Activated T-cell treated with anti-CD3 and anti-CD28 coated beads, Interleukin-2, amount 50 U/mL, for 72 hours (primary cell): ENCODE measurements at places on chromosomes 13 and 19. TPM values are rescaled to one million over a fixed set of nuclear protein-coding genes. Genes with fewer than 3 reads are reported as not detected.

The KCNC3 gene
- 8.3 TPM for total RNA-seq

The RASL11A gene
- 5.6 TPM for total RNA-seq

The PSG3 gene
- total RNA-seq, result not detected

The MAST1 gene
- total RNA-seq, result 5.8 TPM

The EMC10 gene
- 26.6 TPM for total RNA-seq

The IRS2 gene
- total RNA-seq, result 5.4 TPM

The KLK2 gene
- not detected for total RNA-seq

The PBX4 gene
- 56.8 TPM for total RNA-seq

DNA sequence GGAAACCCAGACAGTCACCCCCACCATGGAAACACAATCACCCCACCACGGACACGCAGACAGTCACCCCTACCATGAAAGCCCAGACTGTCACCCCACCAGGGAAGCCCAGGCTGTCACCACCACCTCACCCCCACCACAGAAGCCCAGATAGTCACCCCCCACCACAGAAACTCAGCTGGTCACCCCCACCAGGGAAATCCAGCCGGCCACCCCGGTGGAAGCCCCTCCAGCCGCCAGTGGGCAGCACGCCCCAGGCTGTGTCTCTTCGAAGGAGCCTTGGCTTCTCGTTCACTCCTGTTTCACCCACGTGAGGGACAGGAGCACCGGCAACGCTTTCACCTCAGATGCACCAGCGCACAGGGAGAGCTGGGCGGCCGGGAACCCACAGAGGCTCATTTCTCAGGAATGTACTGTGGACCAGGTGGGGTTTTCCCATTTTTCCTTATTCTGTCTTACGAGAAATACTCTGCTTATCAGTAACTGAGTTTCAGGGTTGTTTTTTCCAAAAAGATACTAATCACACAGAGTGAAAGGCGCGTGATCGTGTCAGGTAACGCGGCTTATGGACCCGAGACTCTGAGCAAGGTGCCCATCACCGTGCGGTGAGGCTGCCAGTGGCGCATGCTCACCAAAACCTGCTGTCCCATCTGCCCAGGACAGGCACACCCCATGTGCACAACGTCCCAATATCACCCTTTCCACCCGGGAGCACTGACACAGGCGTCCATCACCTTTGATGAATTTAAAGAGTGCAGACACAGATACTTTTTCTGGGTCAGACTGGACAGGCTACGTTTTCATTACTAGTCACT is 28.0 kb downstream of the CARS2 start:
- peak; percentile 38 for DNase-seq
- H3K27ac ChIP-seq, result no peak overlapping the region
- H3K4me1 ChIP-seq, result peaks cover 23% of the 10 kb centered on the region
- H3K4me3 ChIP-seq, result no peak overlapping the region

DNA sequence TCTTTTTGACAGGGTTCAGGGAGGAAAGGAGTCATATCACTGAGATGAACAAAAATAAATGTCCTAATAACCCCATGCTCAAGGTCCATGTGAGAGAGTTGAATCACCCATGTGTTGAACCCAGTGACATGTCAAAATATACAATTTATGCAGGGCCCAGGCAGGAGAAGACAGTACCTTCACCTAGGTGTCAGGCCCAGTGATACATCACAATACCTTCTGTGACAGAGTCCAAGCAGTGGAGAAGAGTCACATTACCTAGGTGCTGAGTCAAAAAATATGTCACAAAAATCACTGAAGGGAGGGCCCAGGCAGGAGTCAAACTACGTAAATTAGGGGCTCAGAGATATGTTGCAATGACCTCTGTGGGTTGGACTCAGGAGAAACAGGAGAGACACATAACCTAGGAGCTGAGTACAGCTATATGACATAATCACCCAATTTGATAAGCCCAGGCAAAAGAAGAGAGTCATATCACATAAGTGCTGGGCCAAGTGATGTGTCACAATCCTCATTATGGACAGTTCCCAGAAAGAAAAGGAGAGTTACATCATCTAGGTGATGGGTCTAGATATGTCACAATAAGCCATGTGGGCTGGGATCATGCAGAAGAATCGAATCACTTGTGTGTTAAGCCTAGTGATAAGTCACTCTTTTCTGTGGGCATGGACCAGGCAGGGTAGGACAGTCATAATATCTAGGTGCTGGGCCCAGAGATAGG is 13.8 kb upstream of the ZNF724 start:
- peak; percentile 31 for DNase-seq
- H3K27me3 ChIP-seq, result no peaks in the 10 kb centered on the region
- peaks cover 24% of the 10 kb centered on the region for H3K36me3 ChIP-seq

DNA sequence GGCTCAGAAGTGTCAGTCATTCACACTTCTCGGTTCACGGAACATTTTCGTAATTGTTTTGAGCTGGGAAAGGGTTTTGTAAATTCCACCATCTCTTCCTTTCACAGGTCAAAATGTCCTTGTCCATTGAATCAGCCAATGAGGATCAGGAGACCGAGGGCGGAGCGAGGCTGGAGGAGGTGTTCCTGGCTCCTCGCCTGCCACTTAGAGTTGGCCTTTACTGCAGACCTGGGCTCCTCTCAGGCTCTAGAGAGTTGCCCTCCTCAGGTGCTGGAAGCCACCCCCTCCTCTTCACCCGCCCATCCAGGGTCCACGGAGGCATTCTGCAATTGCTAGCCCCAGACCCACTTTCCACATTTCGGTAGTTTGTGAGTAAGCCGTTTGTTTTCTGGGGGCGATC is 370.4 kb downstream of the IRS2 start:
- no peak for DNase-seq
- no peak overlapping the region for H3K27ac ChIP-seq
- no peaks in the 10 kb centered on the region for H3K36me3 ChIP-seq
- H3K27me3 ChIP-seq, result no peaks in the 10 kb centered on the region
- H3K4me3 ChIP-seq, result no peak overlapping the region
- H3K4me1 ChIP-seq, result no peaks in the 10 kb centered on the region

- no peak overlapping the region for H3K4me3 ChIP-seq
- peaks cover 34% of the 10 kb centered on the region for H3K4me1 ChIP-seq
- H3K27me3 ChIP-seq, result peaks cover 15% of the 10 kb centered on the region
- no peak for DNase-seq
- H3K27ac ChIP-seq, result no peak overlapping the region
Measured at GRCh38 chr13:44140146-44140545, 233.5 kb upstream of the SERP2 start.

DNA sequence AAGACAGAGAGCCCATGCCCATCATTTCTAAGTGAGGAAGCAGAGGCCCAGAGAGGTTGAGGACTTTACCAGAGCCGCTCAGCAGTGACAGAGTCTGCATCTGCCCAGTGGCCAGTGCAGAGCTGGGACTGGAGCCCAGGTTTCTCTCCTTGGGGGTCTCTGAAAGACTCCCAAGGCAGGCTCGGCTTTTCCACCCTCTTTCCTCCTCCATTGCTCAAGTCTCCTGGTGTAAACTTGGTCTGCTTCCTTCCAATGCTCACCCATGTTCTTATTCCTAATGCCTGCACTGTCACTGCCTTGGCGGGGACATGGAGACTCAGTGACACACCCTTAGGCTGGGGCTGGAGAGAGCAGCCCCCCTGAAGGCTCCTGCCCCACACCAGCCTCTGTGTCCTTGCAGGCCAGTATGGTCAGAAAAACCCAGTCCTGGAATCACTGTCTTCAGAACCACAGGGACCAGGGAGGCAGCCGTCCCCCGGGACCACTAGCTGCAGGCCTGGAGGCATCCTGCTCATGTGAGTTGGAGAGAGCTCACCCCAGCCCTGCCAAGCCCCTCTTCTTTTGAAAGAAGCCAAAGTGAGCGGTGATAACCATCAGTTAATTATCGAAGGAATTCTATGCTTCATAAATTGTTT is 211.0 kb upstream of the ZNF536 start:
- H3K4me3 ChIP-seq, result no peak overlapping the region
- no peak for DNase-seq
- H3K36me3 ChIP-seq, result no peaks in the 10 kb centered on the region
- H3K27ac ChIP-seq, result no peak overlapping the region
- H3K27me3 ChIP-seq, result no peaks in the 10 kb centered on the region

GRCh38 chr19:38561053-38561606 is 56.6 kb downstream of the MAP4K1 start:
- peaks cover 26% of the 10 kb centered on the region for H3K27me3 ChIP-seq
- no peak overlapping the region for H3K27ac ChIP-seq
- DNase-seq, result no peak
- no peak overlapping the region for H3K4me3 ChIP-seq

- H3K4me3 ChIP-seq, result peak overlapping the region; percentile 45
- no peak overlapping the region for H3K27ac ChIP-seq
- H3K36me3 ChIP-seq, result no peaks in the 10 kb centered on the region
- H3K4me1 ChIP-seq, result peaks cover 88% of the 10 kb centered on the region
- H3K27me3 ChIP-seq, result peaks cover 13% of the 10 kb centered on the region
Measured at GRCh38 chr19:40607311-40608239, 6.4 kb downstream of the LTBP4 start.

DNA sequence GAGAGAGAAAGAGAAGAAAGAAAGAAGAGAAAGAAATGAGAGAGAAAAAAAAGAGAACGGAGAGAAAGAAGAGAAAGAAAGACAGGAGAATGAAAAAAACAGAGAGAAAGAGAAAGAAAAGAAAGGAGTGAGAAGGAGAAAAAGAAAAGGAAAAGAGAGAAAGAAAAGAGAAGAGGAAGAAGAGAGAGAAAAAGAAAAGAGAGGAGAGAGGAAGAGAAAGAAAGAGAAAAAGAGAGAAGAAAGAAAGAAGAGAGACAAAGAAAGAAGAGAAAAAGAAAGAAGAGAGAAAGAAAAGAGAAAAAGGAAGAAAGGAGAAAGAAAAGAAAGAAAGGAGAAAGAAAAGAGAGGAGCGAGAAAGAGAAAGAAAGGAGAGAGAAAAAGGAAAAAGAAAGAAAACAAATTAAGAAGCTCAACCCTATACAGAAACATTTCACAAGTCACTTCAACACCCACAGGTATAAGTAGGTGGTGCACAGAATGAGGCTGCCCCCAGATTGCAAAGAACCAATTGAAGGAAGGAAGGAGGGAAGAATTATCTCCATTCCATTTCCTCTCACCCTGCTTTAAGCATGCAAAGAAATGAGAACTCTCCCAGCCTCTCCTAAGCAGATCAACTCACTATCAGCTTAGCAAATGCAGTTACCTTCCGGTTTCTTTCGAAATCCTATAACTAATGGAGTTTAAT is 98.8 kb upstream of the CACNA1A start:
- no peaks in the 10 kb centered on the region for H3K36me3 ChIP-seq
- H3K4me3 ChIP-seq, result no peak overlapping the region
- peaks cover 8% of the 10 kb centered on the region for H3K27me3 ChIP-seq

GRCh38 chr13:98075048-98075447 is 67.8 kb upstream of the FARP1 start:
- no peaks in the 10 kb centered on the region for H3K4me1 ChIP-seq
- H3K27me3 ChIP-seq, result no peaks in the 10 kb centered on the region
- no peaks in the 10 kb centered on the region for H3K36me3 ChIP-seq
- no peak overlapping the region for H3K27ac ChIP-seq
- no peak for DNase-seq

- H3K27ac ChIP-seq, result no peak overlapping the region
- H3K4me1 ChIP-seq, result peaks cover 34% of the 10 kb centered on the region
- peaks cover 9% of the 10 kb centered on the region for H3K36me3 ChIP-seq
- DNase-seq, result peak; percentile 48
- no peak overlapping the region for H3K4me3 ChIP-seq
- no peaks in the 10 kb centered on the region for H3K27me3 ChIP-seq
Measured at GRCh38 chr19:19185853-19186740, 5.9 kb downstream of the BORCS8 start.

GRCh38 chr13:59801107-59801880 is 362.4 kb downstream of the DIAPH3 start:
- H3K4me3 ChIP-seq, result no peak overlapping the region
- no peaks in the 10 kb centered on the region for H3K27me3 ChIP-seq
- no peak for DNase-seq
- H3K4me1 ChIP-seq, result no peaks in the 10 kb centered on the region
- H3K27ac ChIP-seq, result no peak overlapping the region
- H3K36me3 ChIP-seq, result no peaks in the 10 kb centered on the region

- DNase-seq, result no peak
- H3K27ac ChIP-seq, result no peak overlapping the region
- no peaks in the 10 kb centered on the region for H3K27me3 ChIP-seq
- no peak overlapping the region for H3K4me3 ChIP-seq
- no peaks in the 10 kb centered on the region for H3K4me1 ChIP-seq
- H3K36me3 ChIP-seq, result no peaks in the 10 kb centered on the region
Measured at GRCh38 chr19:11227195-11227886, 12.1 kb upstream of the ANGPTL8 start.

- H3K4me3 ChIP-seq, result no peak overlapping the region
- peaks cover 36% of the 10 kb centered on the region for H3K27me3 ChIP-seq
- H3K4me1 ChIP-seq, result no peaks in the 10 kb centered on the region
- H3K36me3 ChIP-seq, result no peaks in the 10 kb centered on the region
Measured at GRCh38 chr19:33344573-33344925, 29.0 kb upstream of the CEBPG start.

- H3K27me3 ChIP-seq, result no peaks in the 10 kb centered on the region
- peak overlapping the region; percentile 83 for H3K4me3 ChIP-seq
- peaks cover 86% of the 10 kb centered on the region for H3K4me1 ChIP-seq
- peaks cover 15% of the 10 kb centered on the region for H3K36me3 ChIP-seq
Measured at GRCh38 chr19:41535029-41535622, 40.8 kb upstream of the CEACAM21 start.

DNA sequence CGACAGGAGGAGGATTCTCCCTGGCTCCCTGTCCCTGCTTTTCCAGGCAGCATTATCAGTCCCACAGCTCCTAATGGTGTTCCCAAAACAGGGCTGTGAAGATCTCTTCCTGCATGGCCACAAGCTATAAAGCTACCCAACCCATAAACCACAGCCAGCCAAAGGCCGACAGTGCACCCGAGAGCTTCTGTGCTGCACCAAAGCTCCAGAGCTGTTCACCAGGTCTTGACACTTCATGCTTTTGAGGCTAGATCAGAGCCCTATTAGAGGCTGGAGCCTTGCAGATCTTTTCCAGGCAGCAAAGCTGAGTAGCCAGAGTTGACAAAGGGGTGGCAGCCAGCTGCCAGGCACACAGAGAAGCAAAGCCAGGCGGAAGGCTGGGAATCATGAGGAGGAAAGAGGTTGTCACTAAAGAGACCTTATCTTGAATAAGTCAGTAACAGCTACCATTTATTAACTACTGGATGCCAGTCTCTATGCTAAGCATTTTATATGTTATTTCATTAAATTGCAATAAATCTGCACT is 180.4 kb downstream of the KATNAL1 start:
- DNase-seq, result no peak
- no peak overlapping the region for H3K27ac ChIP-seq
- no peak overlapping the region for H3K4me3 ChIP-seq
- peaks cover 12% of the 10 kb centered on the region for H3K4me1 ChIP-seq
- H3K27me3 ChIP-seq, result no peaks in the 10 kb centered on the region
- no peaks in the 10 kb centered on the region for H3K36me3 ChIP-seq

DNA sequence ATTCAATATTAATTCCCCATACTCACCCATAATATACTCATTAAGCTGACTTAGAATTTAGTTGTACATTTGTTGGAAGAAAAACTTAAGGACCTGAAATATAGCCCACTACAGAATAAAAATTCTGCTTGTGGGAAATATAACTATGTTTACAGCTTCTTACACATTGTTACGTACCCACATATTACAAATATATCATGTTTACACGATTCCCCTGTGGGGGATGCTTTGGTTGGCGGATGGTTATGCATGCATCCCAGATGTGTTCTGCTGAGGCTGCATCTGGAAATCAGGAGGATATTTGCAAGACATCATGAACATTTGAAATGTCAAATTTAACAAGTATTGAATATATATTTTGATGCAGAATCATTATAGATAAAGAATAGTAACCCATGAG is 79.5 kb upstream of the KL start:
- H3K27ac ChIP-seq, result no peak overlapping the region
- no peak for DNase-seq
- peaks cover 3% of the 10 kb centered on the region for H3K36me3 ChIP-seq
- H3K4me1 ChIP-seq, result peaks cover 14% of the 10 kb centered on the region
- peaks cover 47% of the 10 kb centered on the region for H3K27me3 ChIP-seq

- no peaks in the 10 kb centered on the region for H3K36me3 ChIP-seq
- peak overlapping the region; percentile 28 for H3K4me3 ChIP-seq
- peaks cover 8% of the 10 kb centered on the region for H3K4me1 ChIP-seq
Measured at GRCh38 chr19:55068950-55069864, 6.3 kb upstream of the RDH13 start.
